ENCODE measurements at places on chromosomes 4 and X.

GRCh38 chrX:2781698-2782097 lies 29.9 kb downstream of the XG start:
- no peak for DNase-seq

DNA sequence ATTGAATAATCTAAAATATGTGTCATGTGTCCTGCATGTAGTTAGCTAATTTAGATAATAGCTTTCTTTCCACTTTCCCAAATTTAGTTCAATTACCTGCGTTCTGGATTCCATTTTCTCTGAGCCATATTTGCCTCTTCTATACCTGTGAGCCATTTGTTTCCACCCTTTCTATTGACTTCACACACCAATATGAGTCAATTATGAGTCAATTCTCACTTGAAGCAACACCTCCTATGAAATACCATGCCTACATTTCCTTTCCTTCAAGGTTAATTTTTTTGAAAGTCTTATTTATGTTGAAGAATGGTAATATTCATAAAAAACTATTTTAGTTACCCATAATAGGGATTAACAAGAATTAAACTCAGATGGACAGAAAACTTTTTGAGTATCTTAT lies 25.8 kb downstream of the NPY2R start:
- no peak for DNase-seq

GRCh38 chr4:69823481-69824186 lies 36.3 kb downstream of the SULT1E1 start:
- peak; percentile 36 for DNase-seq

DNA sequence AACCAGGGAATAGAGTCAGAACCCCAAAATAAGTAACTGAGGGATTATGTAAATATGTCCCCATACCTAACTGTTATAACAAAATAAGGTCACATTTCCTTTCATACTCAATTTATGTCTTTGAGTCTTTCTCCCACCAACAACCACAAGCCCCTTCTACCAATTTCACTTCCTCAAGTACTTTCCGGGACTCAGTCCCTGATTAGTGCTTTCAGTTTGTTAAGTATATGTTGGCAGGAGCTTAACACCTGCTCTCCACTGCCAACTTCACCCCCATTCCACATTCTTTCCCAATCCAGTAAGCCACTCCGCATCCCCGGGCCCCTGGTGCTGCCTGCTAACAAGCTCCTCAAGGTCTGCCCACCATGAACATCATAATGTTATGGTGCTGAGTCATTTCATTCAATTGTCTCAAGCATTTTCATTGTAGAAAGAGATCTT lies 71.3 kb upstream of the SPRY1 start:
- no peak for DNase-seq

DNA sequence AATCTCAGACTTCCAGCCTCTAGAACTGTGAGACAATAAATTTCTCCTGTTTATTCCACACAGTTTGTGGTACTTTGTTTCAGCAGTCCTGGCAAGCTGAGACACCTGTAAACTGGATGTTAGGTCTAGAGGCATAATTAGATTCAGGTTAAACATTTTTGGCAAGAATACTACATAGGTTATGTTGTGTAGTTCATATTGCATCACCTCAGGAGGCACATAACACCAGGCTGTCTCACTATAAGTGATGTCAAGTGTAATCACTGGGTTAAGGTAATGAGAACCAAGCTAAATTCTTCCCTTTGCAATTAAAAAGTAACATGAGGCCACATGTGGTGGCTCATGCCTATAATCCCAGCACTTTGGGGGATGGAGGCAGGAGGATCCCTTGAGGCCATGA lies 214.2 kb downstream of the ZNF674 start:
- DNase-seq, result no peak

- peak; percentile 3 for DNase-seq
Measured at GRCh38 chr4:124083711-124084110, 628.8 kb downstream of the ANKRD50 start.

GRCh38 chr4:99668472-99668871 lies 10.8 kb upstream of the C4orf54 start:
- DNase-seq, result no peak

DNA sequence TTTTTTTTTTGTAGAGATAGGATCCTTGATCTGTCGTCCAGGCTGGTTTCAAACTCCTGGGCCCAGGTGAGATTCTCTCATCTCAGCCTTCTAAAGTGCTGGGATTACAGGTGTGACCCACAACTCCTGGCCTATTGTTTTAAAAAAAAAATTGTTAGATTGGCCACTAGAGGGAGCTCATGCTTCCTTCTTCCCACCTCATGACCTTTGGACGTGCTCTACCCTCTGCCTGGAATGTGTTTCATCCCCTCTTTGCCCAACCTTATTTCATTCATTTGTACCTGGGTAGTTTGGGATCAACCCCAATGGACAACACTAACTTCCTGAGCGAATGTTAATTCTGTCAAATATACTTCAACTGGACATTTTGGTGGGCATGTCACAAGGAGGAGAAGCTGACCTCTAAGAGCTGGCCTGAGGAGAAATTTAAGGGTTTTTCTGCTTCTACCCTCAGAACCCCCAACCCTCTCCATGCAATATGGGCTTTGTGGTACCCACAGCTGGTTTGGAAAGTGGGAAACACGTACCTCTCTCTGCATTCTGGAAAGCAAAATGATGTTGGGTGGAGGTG lies 6.4 kb downstream of the PPEF2 start:
- DNase-seq, result peak; percentile 49

DNA sequence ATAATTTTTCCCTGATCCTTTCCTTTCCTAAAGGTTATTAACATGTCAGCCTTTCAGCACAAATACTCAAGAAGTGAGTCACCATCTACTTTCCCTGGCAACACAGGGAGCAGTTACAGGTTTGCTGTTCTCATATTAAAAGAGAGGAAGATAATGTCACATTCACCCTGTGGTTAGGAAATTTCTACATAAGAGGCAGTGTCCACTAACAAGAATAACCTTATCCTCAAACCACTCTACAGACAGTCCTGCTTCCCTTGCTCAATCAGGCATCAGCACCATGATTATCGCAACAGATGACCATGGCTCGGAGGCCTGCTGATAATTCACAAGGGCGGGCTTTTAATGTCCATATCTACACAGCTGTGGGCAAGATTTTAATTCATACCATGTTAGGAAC lies 30.9 kb downstream of the RNF150 start:
- DNase-seq, result peak; percentile 43

- DNase-seq, result no peak
Measured at GRCh38 chrX:13090339-13091110, 46.1 kb upstream of the FAM9C start.

DNA sequence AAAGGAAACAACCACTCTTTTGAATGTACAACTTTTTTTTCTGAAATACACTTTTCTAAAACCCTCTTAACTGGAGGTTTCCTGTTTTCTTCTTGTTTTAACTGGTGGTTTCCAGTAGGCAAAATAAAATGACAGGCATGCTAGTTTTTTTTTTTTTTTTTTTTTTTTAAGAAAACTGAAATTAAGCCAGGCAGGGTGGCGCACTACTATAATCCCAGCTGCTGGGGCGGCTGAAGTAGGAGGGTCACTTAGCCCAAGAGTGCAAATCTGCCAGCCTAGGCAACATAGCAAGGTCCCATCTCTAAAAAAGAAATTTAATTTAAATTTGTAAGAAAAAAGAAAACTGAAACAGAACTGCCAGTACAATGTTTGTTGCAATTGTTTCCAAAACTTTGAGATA lies 44.0 kb downstream of the TMEM144 start:
- DNase-seq, result no peak

GRCh38 chr4:3297066-3297859 lies 4.4 kb downstream of the RGS12 start:
- no peak for DNase-seq

DNA sequence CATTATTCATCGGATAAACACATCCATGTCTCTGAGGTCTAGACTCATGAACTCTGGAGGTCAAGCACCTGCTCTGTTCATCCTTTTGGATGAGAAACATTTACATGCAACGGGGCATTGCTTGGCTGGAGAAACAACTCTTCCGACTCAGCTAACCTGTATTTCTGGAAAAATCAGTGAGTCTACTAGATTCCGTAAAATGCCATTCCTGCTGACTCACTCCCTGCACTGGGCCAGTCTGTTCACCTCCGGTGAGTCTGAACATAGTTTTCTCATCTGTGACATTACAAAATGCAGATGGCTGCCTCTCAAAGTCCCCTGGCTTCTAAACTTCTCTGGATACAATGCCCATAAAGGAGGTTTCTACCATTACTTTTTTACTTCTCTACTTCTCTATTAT lies 185.7 kb upstream of the HS3ST1 start:
- no peak for DNase-seq

Data from GM03348 (cell line).